ENCODE measurements at places on chromosomes 16 and 17.
A peak's percentile ranks its signal among the peaks of the same experiment; 100 is the strongest.

DNA sequence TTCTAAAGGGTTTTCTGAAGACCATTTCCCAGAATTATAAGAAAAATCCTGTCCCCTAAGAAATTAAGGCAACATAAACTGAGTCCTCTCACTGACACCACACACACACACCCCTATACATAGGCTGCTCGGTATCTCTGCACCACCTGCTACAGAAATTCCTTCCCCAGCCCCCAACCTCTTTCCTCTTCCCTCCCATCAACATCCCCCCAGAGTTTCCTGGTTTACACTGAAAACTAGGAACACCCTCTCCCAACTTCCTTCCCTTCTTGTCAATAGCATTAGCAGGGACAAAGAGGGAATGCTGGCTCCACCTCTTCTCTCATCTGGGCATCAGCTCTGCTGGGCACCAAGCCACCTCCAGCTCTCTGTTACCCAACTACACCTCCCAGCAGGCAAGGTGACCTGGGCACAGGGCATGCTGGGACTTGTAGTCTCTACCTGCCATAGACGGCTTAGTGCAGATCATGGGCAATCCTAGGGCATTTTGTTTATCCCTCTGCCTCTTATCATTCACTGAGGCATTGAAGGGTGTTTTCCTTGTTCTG, 15.7 kb downstream of the CAVIN1 start:
- peak; percentile 99 for DNase-seq

- DNase-seq: no peak
Measured at GRCh38 chr17:72175787-72176515, 55.1 kb downstream of the SOX9 start.

- DNase-seq: no peak
Measured at GRCh38 chr16:85575920-85576319, 37.2 kb upstream of the GSE1 start.

DNA sequence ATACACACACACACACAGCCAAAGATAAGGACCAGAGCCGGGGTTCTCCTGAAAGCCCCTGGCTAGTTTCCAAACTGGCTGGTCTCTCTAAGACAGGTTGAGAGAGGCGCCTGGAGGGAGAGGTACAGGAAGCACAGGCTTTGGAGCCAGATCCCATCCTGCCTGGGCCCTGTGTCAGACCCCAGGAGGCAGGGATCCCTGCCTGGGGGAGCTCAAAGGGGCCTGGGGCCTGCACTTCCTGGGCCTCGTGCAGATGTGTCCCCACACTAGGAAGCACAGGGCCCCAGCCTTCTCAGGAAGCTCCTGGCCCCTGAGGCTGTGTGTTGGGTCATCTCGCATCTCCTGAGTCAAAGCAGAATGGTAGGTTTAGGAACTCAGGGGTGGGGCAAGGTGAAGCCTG, 16.0 kb downstream of the SLC5A10 start:
- peak; percentile 22 for DNase-seq

- DNase-seq: no peak
Measured at GRCh38 chr17:12814718-12815117, 25.4 kb downstream of the ARHGAP44 start.

GRCh38 chr16:2815299-2815771, 1.7 kb upstream of the PRSS21 start:
- no peak for DNase-seq

DNA sequence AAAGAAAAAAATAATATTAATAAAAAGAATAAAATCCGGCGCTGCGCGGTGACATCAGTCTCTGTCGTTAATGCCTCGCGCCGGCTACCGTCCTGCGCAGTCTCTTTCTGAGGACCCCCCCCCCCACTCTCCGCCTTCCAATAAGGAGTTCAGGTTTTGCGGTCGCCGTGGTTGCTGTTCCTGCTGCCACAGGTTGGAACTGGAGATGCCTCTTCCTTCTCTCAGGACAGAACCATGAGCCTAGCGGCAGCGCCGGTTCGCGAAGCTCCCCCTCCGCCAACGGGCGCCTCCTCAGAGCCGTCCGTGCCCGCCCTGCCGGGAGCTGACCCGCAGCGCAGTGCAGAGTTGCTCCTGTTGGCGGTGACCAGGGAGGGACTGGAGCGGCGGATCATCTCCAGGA, 2093.4 kb downstream of the TP53TG3F start:
- no peak for DNase-seq

GRCh38 chr17:65371702-65372101, 189.7 kb downstream of the AXIN2 start:
- no peak for DNase-seq

- DNase-seq: no peak
Measured at GRCh38 chr17:82718986-82719685, 2.6 kb downstream of the FN3KRP start.

DNA sequence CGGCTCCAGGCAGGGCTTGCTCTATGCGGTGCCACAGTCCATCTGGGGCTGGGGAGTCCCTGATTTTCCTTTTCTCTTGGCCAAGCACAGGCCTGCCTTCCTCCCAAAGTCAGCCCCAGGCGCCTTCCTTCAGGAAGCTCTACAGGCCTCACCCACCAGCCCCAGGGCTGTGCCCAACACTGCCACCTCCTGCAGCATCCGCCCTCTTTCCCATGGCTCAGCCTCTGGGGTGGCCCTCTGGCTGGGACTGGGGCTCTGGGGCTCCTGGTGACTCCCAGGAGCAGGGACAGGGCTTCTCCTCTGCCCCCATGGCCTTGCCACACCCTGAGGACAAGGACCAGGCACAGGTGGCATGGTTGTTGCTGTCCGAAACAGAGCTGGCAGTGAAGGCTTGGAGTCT, 817 bp downstream of the ITGB4 start:
- no peak for DNase-seq

DNA sequence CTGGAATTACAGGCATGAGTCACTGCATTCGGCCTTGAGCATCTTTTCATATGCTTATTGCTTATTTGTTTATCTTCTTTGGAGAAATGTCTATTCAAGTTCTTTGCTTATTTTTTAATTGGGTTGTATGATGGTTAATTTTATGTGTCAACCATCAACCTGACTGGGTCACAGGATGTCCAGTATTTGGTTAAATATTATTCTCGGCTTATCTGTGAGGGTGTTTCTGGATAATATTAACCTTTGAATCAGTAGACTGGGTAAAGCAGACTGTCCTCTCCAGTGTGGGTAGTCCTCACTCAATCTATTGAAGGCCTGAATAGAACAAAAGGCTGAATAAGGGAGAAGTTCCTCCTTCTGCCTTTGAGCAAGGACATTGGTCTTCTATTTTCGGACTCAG, 142.0 kb downstream of the SSH2 start:
- no peak for DNase-seq

GRCh38 chr17:48503747-48504146, 27.1 kb downstream of the HOXB1 start:
- DNase-seq: no peak

GRCh38 chr16:78240459-78241222, 141.2 kb downstream of the WWOX start:
- no peak for DNase-seq

- peak; percentile 44 for DNase-seq
Measured at GRCh38 chr16:49663081-49664065, 192.5 kb downstream of the ZNF423 start.

DNA sequence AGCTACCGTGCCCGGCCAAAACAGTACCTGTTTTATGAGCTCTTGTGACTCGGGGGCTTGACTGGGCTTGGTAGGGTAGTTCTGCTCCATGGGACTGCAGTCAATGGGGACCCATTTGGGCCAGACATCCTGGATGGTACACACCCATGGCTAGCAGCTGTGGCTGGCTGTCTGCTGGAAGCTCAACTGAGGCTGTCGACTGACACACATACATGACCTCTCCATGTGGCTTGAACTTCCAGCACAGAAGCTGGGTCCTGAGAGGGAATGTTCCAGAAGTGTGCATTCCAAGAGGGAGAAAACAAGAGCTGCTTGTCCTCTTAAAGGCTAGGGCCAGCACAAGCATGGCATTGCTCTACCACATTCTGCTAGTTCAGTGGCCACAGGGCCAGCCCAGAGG, 14.9 kb upstream of the NKD1 start:
- no peak for DNase-seq

DNA sequence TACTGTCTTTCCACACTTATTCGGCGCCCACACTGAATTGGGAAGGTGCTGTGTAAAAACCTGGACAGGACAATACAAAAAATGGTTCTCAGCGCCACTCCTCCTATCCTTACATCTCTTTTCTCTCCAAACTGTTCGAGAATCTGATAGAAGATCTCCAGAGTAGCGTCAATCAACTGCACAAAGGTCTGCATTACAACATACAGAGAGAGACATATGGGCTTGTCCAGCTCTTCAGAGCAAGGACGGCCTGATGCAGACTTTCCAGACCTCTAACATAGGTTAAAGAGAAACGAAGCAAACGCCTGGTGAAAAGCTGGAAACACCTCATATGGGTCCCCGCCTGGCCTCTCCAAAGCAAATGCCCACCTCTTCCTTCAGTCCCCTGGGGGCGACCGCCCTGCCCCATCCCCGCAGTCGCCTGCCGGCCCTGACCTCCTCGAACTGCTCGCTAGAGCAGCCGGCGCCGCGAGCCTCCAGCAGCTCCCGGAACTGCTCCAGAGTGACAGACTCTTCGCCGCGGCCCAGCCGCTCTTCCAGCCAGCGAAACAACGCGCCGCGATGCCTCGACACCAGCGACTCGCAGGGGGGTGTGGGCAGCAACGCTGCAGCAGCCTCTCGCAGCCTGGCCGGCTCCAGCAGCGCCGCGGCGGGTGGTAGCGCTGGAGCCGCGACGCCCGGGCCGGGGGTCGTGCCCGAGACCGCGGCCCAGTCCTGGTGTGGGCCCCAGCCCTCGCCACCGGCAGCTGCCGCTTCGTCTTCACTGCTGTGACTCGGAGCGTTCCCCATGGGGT, 526 bp downstream of the ZZEF1 start:
- peak; percentile 55 for DNase-seq

- DNase-seq: peak; percentile 24
Measured at GRCh38 chr16:57725554-57725953, 10.0 kb upstream of the KATNB1 start.

DNA sequence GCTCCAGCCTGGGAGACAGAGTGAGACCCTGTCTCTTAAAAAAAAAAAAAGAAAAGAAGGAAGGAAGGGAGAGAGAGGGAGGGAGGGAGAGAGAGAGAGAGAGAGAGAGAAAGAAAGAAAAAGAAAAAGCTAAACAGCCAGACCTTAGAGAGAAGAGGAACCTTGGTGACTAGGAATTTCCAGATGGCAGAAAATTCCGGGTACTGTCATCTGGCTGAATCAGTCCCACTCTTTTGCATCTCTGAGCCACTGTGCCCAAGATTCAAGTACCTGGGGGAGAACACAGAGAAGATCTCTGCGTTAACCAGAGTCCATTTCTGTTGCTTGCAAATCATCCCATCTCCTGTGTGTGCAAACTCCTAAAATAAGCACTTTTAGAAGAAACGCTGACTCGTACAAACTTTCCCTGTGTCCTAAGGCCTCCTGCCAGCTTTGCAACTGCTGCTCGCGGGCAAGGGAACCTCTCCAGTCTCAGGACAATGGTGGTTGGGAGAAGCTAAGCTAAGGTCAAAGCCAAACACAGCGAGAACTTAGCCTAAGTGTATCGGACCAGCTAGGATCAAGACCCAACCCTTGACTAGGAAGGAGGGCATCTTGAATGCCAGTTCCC, 18.0 kb downstream of the BMERB1 start:
- no peak for DNase-seq

DNA sequence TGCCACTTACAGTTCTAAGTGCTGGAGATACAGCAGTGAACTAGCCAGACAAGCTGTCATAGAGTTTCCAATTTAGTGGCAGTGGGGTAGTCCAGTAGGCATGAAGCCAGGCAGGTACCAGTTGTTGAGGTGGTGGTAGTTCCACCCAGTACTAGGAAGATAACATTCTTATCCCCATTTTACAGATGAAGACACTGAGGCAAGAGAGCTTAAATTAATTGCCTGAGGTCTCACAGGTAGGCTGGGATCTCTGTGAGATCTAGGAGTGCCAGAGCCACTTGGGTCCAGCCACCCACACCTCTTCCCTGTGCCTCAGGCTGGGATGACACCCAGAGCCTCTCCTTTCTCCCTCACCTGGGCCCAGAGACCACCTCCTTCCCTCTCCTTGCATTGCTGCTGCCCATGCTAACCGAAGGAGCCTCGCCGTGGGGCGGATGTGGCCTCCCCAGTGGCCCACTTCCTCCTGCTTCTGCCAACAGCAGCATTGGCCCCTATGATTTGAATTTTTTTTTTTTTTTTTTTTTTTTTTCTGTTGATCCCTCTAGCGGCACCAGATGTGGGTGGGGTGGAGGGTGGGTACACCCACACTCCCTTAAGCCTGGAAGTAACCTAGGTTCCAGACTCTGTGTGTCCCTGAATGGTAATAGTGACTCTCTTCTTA, 114.0 kb downstream of the PRKCB start:
- no peak for DNase-seq

DNA sequence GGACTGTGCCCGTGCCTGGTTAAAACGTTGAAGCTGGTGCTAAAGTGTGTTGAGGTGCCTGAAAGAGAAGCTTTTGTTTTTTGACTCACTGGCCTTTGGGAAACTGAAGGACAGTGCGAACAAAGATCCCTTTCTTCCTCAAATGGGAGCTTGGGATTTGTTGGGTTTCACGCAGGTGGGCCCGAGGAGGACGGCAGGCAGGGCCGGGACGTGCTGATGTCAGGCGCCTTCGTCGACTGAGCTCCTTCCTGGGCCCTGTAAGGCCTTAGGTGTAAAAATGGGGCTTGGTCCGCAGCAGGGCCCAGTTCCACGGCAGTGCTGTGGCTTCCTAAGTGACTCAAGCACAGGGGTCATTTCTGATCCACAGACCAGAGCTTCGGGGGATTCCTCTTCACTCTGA, 106.9 kb downstream of the BANP start:
- DNase-seq: no peak

- DNase-seq: no peak
Measured at GRCh38 chr16:71974068-71974818, 26.0 kb downstream of the PKD1L3 start.

GRCh38 chr17:55654821-55655220, 67.8 kb downstream of the TMEM100 start:
- DNase-seq: no peak

DNA sequence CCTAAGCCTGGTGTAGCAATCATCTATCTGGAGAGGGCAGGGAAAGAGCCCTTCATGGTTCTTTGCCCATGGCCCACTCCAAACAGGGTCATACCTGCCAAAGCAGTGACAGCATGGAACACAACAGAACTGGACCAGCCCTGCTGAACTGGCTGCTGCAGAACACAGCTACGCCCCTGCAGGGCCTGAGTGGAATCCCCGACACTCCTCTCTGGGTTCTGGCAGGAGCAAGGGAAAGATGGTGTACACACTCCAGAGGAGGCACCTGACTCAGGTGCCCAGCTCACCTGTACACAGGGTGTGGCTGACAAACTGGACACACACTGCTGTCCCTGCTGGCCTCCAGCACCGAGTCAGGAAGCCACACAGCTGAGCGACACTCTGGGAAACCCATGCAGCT, 19.8 kb downstream of the MIEF2 start:
- DNase-seq: no peak

GRCh38 chr16:88351491-88352101, 31.2 kb upstream of the ZNF469 start:
- DNase-seq: no peak

DNA sequence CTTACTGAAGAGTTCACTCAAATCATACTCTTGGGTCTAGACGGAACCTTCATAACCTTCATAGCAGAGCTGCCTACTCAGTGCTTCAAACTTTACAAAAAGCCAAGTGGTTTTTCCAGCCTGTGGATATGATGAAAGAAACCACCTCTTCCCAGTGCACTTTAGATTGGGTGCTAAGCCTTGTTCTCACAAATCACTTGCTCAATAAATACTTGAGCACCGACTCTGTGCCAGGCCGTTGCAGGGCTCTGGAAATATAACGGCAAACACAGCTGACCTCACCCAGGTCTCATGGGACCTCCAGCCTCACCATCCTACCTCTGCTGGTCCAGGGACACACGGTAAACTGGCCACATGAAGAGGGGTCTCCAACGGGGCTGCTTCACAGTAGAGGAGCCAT, 35.7 kb downstream of the CDRT4 start:
- DNase-seq: no peak

All from lung microvascular endothelial cell (primary cell).